Activated B cell treated with CpG ODN at 0.5 μM for 24 hours (primary cell): ENCODE measurements at places on chromosomes 16 and 17. TPM values are rescaled to one million over a fixed set of nuclear protein-coding genes. Genes with fewer than 3 reads are reported as not detected.

Gene TBC1D3
- 1.8 and 4.2 TPM in 2 replicates for total RNA-seq

Gene SLC13A2
- not detected in 2 replicates for total RNA-seq

DNA sequence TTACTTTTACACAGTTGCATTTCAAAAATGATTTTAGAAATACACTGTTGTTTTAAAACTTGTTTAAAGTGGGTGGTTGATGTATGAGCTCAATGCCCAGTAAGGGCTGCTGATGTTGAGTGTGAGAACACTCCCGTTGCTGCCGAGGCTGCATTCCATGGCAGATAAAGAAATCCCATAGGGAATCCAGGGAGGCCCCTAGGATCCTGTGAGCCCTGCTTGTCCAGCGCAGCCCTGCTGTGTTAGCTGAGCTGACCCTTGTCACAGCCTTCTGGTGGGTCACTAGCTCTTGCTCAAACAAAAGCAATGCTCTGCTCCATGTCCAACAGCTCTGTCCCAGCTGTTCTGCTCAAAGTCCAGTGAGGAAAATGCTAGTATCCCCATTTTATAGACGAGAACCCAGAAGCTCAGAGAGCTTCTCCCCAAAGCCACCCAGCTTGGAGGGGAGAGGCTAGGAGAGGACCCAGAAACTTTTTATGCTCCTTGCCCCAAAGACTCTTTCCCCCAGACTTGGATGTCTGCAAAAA lies 18.6 kb upstream of the COL1A1 start:
- H3K27me3 ChIP-seq: peaks cover 2% of the 10 kb centered on the region
- no peaks in the 10 kb centered on the region for H3K36me3 ChIP-seq
- no peak overlapping the region for H3K27ac ChIP-seq

Gene TBC1D3G
- total RNA-seq: not detected in 2 replicates

Gene TBC1D26
- 0.18 TPM in 1 of 2 replicates, not detected in the other for total RNA-seq

GRCh38 chr17:30170415-30170987 lies 53.9 kb downstream of the NSRP1 start:
- peaks cover 42% of the 10 kb centered on the region for H3K36me3 ChIP-seq
- no peaks in the 10 kb centered on the region for H3K27me3 ChIP-seq
- H3K4me1 ChIP-seq: peaks cover 22% of the 10 kb centered on the region
- H3K27ac ChIP-seq: no peak overlapping the region
- no peak overlapping the region for H3K4me3 ChIP-seq
- DNase-seq: no peak
